ACHN (cell line): ENCODE measurements at places on chromosomes 4 and X.

DNA sequence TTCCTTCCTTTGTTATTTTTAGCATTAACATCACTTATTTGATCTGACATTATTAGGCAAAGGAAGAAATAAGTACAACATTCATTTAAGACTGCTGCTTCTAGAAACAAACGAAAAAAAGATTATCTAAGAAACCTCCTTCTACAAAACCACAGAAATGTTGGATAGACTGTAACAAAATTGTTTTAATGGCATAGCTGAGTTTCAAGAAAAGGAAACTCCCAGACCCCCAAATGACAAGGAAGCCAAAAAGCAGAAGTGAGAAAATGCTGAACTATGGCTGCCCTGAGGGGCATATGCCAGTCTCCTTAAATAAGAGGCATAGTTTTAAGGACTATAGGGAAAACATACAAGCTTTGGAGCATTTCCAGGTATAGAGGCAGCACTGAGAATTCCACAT is 1431.6 kb upstream of the TENM3 start:
- DNase-seq: no peak

GRCh38 chr4:102836596-102836995 is 9.2 kb upstream of the UBE2D3 start:
- no peak for DNase-seq

GRCh38 chr4:152063621-152064240 is 302.9 kb upstream of the GATB start:
- DNase-seq: no peak

DNA sequence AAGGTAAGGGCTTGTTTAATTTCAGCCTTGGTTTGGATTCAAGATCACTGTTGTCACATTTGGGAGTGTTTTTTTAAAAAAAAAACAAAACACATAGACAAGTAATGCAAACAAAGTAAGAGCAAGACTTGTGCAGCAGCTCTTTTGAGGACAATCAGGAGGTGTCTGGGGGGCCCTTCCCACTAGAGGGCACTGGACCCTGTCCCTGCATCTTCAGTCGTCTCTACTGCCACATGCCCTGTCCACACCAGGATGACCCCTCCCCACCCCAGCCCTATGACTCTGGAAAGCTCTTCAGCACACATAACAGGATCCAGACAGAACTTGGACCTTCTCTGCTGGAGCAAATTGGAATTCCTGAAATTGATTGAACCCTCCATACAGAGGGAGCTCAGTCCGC is 71.0 kb downstream of the USP46 start:
- peak; percentile 19 for DNase-seq

GRCh38 chr4:77147079-77147782 is 9.8 kb upstream of the CCNG2 start:
- no peak for DNase-seq

DNA sequence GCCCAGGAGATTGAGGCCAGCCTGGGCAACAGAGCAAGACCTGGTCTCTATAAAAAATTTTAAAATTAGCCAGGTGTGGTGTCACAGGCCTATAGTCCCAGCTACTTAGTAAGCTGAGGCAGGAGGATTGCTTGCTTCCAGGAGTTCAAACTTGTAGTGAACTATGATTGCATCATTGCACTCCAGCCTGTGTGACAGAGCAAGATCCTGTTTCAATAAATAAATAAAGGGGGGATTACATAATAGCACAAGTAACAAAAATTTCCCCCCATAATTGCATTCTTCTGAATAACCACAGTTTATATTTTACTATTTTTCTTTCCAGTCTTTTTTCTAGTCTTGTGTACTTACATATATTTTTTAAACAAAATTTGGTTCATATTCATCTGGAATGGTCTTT is 135.6 kb downstream of the CHIC2 start:
- DNase-seq: no peak

DNA sequence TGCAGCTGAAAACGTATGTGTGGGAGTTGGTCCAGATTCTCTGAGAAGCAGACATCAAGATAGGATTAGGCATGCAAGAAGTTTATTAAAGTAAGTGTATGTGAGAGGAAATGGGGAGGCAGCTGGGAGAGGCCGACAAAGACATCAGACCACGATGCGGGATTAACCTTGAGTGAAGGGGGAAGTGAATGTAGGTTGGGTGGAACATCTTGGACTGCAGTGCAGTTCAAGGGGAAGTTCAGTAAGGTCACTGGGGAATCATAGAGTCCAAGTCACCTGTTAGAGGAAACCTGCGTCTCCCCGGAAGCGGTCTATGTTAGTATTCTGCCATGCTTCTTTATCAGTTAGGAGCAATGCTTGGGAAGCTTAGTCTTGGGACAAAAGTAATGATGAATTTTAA is 22.0 kb downstream of the CXCL8 start:
- no peak for DNase-seq

DNA sequence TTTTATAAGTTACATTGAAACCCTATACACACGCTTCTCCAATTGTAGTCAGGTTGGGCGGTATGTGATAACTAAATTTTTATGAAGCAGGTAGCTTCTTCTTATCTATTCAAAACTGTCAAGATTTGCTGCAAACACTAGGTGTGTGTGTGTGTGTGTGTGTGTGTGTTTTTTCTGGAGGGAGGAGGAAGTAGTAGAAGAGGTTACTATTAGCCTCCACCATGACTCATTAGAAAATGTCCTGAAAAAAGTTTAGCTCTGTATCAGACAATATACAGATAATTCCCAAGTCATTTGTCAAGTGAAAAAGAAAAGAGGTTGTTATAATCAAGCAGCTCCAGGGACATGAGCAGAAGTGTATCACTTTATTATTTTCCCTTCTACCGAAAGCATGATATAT is 33.9 kb downstream of the PCDH7 start:
- no peak for DNase-seq

- peak; percentile 30 for DNase-seq
Measured at GRCh38 chr4:132001542-132001941, 1147.6 kb upstream of the PCDH10 start.

GRCh38 chr4:6647169-6647568 is 6.7 kb downstream of the MRFAP1 start:
- no peak for DNase-seq

DNA sequence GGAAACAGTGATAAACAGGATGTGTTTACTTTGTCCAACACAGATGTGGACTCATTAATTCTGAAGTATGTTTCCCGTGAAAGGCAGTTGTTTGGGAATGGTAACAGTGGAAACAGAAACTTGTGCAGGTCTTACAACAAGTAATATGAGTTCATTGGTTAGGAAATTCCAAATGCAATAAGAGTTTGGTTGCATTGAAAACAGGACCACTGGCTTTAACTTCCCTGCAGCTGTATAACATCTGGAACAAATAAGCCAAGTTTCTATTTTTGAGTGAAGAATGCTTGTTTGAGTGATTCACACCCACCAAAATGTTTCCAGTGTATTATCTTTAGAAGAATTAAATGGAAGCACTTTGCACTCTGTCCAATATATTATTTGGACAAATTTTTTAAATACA is 82.4 kb upstream of the BMP3 start:
- no peak for DNase-seq
